Smooth muscle cell of bladder (primary cell): ENCODE measurements at places on chromosomes 1 and 21. TPM values are rescaled to one million over a fixed set of nuclear protein-coding genes. Genes with fewer than 3 reads are reported as not detected.

The IGSF21 gene
- not detected in 2 replicates for total RNA-seq

The AGBL4 gene
- total RNA-seq: not detected in 2 replicates

The CRYAA gene
- total RNA-seq: not detected in 2 replicates

The VSIG8 gene
- not detected in 2 replicates for total RNA-seq

The KLF17 gene
- under 0.01 and 0.09 TPM in 2 replicates for total RNA-seq

The KRTAP27-1 gene
- not detected in 2 replicates for total RNA-seq

The APOBEC4 gene
- not detected in 2 replicates for total RNA-seq

The TRNP1 gene
- 9.7 and 15.7 TPM in 2 replicates for total RNA-seq

The CFHR4 gene
- total RNA-seq: under 0.01 TPM in 1 of 2 replicates, not detected in the other
